Stimulated activated CD8-positive, alpha-beta memory T cell treated with anti-CD3 and anti-CD28 coated beads, Interleukin-7, amount 100 ng/mL, for 4 hours (primary cell): ENCODE measurements at places on chromosomes 5 and 9.

- no peak for DNase-seq
Measured at GRCh38 chr5:133457439-133458355, 154.6 kb downstream of the FSTL4 start.

DNA sequence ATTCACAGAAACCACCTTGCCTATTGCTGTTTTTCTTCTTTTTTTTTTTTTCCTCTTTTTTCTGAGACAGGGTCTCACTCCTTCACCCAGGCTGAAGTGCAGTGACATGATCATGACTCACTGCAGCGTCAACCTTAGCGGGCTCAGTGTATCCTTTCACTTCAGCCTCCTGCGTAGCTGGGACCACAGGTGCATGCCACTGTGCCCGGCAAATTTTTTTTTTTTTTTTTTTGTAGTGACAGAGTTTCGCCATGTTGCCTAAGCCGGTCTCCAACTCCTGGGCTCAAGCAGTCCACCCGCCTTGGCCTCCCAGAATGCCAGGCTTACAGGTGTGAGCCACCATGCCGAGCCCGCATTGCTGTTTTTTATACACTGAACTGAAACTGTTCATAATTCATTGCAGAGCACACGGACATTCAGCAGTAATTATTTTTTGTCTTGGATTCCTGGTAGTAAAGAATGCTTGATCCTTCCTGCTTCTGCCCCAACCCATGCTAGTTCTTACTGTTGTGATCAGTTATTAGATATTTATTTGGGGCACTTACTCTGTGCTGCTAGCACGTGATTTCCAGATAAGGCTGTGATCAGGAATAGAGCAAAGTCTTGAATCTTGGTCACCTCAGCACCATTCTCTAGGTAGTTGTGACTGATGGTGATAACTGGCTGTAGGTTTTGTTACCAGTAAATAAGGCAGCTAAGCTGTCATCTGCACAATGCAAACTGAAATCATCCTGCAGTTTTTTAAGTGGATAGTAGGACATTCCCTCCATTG, 14.0 kb downstream of the MAP3K1 start:
- DNase-seq: peak; percentile 40

- no peak for DNase-seq
Measured at GRCh38 chr9:36980148-36980974, 53.7 kb downstream of the PAX5 start.

DNA sequence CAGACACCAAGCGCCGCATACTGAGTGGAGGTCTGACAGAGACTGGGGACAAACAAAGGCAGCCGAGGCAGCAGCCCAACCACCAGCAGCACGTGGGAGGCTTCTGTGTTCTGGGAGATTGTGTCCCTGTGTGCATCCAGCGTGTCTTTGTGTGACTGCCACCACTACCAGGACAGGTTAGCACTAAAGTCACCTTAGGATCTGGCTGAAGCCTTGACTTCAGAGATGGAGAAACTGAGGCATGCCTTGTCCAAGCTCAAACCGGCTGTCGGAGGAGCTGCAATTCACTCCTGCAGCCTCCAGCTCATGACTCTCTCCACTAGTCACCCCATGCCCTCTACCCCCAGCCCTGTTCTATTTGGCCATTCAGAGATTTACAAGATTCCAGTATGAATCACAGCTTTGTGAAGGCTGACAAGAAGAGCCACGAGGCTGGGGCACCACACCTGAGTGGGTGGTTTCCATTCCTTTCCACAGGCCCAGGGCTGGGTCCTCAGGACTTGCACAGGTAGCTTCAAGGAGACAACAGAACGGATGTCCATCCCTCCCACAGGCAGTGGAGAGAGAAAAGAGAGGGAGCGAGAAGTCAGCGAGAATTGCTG, 69.3 kb downstream of the SHB start:
- no peak for DNase-seq

- DNase-seq: no peak
Measured at GRCh38 chr5:122007546-122007945, 45.8 kb downstream of the SRFBP1 start.

DNA sequence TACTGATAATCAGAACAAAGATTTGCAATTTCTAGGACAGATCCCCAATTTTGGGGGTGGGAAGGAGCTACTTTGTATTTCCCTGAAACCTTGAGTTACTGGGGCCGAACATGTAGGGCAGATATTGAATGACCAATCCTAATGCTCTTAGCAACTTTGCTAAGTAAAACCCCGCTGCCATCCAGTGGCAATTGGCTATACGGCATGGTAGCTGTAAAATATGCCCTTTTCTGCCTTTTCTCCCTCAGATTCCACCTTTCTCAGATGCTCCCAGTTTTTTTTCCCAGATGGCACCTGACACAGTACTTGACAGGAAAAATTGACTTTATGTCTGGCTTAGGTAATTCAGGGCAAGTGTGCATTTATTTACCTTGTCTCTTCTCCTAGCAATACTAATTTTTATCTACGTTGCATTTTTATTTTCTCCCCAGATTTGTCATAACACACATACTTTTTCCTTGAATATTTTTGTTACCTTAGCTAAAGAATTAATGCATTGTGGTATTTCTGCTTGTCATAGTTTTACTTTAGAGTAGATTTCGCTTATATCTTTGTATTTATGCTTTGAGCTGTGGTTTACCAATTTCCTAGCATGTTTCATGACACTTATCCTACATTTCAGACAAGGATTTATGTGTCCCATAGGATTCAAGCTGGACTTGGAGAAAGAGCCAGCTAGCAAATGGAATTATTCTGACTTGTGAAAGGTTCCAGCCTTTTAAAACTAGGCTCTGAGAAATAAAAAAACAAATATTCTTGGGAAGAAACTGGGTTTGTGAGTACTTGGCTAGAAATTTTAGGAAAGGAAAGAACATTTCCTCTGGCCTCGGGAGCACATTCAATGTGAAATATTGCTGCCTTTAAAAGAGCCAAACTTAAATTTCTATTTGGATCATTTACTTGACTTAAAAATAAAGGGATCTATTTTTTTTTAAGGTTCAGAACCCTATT, 37.4 kb downstream of the PIK3R1 start:
- no peak for DNase-seq

DNA sequence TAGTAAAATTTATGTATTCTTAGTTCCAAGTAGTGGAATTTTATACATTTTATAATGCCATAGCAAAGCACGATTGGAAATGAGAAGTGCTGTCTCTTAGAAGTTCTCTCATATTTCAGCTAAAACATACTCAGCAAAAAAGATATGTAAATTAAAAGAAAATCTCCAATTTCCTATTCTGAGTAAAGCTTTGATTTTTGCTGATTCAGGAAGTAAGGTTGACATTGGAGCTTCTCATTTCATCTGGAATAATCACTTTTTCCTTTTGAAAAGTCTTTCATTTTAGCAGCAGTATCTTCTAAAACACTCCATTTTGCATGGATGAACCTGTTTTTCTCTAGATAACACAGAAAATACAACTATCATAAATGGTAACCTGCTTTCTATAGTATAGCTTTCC, 121.0 kb downstream of the ZCCHC7 start:
- DNase-seq: no peak

DNA sequence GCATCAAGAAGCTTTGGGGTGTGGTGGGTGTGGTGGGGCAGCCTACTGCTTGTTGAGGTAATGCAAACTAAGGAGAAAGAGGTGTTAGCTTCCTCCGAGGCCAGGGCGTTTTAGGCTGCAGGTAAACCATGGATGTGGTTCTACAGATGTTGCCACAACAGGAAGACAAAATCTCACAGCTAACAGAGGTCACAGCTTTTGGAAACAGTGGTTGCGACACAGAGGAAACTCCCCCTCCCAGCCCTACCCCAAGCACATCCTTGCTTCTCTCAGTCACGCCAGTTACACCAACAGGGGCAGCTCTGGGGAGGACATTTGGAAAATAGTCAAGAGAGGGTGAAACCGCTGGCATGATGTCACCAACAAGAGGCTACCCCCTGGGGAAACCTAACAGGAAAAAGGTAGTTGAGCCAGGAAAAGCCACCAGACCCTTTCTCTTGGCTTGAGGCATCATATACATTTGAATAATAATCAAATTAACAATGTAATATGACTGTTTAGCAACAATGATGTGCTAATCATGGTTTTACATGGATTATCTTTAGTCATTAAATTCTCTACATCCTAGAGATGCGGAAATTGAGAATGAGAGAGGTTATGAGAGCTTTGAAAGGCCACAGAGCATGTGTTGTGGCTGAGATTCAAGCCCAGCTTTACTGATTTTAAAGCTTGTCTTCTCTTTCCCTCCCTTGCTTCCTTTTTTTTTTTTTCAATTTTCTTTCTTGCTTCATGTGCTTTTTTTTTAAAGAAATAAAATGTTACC, 82.2 kb upstream of the IL12B start:
- peak; percentile 44 for DNase-seq

DNA sequence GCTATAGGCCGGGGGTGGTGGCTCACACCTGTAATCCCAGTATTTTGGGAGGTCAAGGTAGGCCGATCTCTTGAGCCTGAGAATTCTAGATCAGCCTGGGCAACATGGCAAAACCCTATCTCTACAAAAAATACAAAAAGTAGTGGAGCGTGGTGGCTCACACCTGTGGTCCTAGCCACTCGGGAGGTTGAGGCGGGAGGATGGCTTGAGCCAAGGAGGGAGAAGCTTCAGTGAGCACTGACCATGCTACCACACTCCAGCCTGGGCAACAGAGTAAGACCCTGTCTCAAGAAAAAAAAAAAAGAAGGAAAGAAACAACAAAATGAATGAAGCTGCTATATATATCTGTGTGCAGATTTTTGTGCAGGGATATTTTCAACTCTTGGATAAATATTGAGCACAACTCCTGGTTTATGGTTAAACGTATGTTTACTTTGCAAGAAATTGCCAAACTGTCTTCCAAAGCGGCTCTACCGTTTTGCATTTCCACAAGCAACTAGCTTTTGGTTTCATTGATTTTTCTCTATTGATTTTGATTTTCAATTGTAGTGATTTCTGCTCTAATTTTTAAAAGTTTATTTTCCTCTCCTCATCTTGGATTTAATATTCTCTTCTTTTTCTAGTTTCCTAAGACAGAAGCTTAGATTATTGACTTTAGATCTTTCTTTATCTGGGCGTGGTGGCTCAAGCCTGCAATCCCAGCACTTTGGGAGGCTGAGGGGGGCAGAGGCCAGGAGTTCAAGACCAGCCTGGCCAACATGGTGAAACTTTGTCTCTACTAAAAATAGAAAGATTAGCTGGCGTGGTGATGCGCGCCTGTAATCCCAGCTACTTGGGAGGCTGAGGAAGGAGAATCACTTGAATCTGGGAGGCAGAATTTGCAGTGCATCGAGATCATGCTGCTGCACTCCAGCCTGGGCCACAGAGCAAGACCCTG, 49.2 kb downstream of the SPIN1 start:
- DNase-seq: no peak

DNA sequence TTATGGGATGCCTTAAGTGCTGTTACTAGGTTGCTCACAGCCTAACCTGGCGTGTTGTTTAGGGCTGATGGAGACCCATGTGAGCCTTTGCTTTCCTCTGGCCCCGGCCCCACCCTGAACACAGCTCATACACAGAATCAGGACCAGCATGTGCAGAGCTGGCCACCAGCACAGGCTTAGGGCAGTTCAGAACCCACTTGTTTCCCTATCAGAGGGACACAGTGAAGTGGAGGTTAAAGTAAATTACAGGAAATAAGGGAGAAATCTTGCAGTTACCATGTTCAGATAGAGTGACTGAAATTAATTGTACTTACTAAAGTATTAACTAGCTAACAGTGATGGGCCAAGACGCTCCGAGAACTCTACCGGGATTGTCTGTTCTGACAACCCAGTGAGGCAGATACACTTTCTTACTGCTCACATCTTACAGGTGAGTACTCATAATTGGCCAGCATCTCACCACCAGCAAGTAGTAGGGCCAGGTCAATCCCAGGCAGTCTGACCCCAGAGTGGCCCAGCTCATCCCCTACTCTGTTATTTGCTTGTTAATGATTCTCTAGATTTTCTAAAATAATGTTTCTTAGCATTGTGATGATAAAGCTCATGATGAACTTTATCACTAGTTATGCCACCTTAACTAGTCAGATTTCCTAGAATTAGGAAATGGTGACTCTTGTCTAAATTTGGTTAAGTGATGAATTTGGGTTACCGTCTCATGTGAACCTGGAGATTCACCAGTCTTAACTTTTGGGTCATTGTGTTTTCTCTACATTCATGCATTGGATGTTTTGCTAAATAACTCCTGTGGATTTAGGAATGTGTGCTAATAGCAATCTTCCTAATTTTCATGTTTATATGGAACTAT, 15.4 kb downstream of the CCT5 start:
- no peak for DNase-seq

- no peak for DNase-seq
Measured at GRCh38 chr5:121640298-121640697, 211.4 kb upstream of the FTMT start.

- DNase-seq: no peak
Measured at GRCh38 chr9:93963969-93964368, 8.8 kb upstream of the BARX1 start.

GRCh38 chr5:34743878-34744277, 87.8 kb downstream of the RAI14 start:
- DNase-seq: no peak

DNA sequence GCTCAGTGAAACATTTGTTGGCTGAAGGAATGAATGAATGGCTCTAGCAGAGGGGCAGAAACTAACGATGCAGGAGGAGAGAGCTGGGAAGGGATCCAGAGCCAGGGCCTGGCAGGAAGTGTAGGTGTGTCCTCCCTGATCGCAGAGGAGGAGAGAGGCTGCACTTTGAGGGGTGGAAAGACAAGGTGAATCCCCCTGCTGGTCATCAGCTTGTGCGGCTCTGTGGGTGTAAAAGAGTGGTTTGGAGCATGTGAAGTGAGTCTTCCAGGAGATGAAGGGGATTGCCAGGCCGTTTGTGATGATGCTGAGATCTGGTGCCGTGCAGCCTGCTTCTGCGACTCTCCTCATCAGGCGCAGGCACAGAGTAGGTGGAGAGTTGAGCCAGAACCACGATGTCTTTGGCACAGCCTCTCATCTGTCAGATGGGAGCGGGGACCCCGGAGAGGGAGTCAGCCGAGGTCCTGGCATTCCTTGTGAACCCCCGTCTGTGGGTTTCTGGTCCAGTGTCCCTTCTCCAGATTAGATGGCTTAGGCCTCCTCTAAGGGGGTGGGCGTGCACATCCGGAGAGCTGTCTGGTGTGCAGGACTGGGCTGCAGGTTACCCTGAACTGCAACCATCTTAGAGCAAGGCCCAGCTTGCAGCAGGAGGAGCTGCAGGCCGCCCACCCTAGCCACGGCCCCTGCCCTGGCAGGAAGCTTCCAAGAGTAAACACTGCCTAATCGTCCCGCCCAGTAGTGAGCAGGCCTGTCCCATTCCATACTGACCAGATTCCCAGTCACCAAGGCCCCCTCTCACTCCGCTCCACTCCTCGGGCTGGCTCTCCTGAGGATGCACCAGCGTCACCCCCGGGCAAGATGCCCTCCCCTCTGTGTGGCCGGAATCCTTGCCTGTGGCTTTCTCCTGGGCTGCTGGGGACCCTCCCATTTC, at the start of gene ADAMTS13:
Gene ADAMTS13, plus strand, starts transcription at position 753 of the 928 bp plus-strand sequence. Its CDS starts 77 bp downstream, at position 830.
- peak; percentile 9 for DNase-seq

DNA sequence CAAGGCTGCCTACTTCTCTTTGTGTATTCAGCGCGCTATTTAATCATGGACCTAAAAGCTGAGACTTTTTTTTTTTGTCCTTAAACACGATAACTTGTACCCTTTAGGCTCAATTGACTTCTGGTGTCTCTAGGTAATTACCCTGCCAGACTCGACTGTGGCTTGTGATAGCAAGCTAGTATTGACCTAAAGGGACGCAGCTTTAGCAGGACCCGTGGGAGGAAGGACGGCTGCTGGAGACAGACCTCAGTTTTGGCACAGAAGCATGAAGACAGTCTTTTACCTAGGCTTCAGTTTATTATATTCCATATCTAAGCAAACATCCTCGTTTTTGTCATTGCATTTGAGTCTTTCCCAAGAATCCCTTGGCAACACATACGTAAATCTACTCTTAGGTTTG, 115.3 kb downstream of the SMC2 start:
- DNase-seq: no peak
